ENCODE measurements at places on chromosomes 7 and 10.

- DNase-seq = no peak
Measured at GRCh38 chr10:122508021-122508420, 46.7 kb downstream of the HTRA1 start.

GRCh38 chr7:103119791-103120291, 29.1 kb downstream of the NAPEPLD start:
- no peak for DNase-seq

- DNase-seq = no peak
Measured at GRCh38 chr7:30470163-30470770, 8.3 kb downstream of the NOD1 start.

DNA sequence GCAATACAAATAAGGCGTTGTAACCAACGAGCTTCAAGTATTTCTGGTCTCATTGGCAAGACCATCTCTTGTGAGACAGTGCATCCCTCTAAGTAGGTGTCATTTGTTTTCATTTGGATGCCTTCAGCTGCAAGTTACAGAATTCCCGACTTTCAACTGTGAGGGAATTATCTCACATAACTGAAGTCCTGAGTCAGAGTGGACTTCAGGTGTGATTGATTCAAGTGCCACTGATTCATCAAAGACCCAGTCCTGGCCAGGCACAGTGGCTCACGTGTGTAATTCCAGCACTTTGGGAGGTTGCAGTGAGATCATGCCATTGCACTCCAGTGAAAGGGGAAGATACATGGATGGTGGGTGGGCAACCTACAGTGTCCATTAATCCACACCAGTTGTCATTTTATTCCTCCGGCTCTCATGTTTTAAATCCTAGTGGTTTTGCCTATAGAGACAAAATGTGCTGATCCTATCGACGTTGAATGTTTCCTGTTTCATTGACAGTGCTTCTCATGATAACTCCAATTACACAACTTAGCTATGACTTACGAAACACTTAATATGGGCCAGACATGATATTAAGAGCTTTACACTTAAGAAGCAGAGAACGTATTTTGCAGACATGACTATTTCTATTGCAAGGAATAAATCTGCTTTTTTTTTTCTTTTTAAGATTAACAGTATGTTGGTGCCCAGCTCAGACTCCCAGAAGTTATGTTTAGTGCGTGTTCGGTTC, 268.0 kb downstream of the FRMD4A start:
- no peak for DNase-seq

DNA sequence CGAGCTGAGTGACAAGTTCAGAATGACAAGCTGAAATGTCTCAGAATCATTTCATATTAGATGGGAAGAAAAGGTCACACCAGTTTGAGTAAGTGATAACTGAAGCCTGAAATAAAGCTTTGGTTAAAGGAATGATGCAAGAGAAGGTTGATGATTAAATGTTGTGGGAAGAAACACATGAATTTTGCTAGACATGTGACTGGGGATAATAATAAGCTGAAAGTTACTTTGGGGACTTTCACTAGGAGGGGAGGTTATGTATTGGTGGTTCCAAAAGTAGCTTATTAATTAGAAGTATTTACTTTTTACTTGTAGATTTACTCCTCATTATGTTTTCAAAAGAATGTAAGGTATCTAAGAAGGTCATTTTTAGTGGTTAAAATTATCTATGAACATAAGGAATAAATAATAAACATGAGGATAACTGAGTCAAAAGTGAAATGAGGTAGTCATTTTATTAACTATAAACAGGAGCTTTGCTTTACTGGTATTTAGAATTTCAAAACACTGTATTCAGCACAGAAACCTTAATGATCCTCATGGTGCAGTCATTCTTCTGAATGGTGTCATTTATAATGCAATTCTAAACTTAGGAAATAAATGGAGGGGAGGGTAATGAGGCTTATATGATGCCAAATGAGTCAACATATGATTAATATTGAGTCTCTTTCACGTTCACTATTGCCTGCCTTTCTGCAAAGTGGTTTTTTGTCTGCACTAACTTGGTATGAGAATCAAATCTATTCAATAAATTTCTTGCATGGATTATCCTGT, 63.7 kb downstream of the PRKG1 start:
- no peak for DNase-seq

- no peak for DNase-seq
Measured at GRCh38 chr10:119871881-119872609, 598 bp downstream of the MCMBP start.

DNA sequence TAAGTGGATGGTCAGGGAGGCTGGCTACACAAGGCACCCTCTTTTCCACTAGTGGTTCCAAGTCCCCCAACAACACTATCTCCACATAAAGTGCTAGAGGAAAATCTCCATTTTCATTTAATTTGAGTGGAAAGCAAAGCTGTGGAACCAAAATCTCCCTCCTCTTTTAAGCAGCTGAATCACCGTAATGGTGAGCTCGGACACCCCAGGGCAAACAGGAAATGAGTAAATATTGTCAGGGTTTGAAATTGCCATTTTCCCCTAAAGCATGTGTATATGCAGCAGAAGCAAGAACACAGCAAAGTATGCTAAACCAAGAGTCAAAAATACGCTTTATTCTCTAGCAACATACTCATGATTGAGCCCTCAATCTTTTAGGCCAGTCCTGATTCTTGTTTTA, 143.7 kb downstream of the GPAM start:
- DNase-seq = no peak

- DNase-seq = no peak
Measured at GRCh38 chr10:67771200-67771599, 66.8 kb downstream of the DNAJC12 start.

All from hindlimb muscle (tissue), 1 donor.